ENCODE measurements at places on chromosomes 3 and 15.

DNA sequence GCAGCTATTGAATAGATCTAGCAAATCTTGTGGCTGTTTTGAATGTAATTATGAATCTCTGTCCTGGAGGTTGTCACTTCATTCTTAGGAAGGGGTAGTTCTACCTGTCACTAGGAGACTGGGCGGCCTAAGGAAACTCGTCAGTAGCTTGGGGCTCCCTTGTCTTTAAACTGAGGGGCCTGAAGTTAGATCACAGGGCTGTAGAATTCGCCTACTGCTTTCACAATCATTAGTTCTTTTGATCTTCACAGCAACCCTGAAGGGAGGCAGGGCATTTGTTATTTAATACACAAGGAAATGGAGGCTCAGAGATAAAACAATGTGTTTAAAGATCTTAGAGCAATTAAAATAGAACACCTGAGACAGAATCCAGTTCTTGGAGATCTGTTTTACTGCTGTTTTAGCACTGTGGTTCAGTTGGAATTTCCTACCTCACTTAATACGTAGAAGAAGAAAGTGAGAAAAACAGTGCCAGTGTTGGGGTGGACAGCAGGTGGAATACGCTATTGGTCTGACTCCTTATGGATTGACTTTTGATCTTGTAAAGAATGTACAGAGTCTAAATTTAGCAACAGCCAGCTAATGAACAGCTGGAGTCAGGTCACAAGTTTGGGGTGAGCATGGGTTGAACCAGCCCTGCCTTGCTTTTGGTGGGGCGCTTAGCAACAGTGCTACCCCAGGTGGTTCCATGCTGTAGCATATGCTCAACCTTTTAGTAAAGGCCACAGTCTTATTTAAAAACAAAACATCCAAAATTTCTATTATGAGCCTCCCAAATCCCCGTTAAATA, 71.4 kb upstream of the BHLHE40 start:
- DNase-seq = no peak

DNA sequence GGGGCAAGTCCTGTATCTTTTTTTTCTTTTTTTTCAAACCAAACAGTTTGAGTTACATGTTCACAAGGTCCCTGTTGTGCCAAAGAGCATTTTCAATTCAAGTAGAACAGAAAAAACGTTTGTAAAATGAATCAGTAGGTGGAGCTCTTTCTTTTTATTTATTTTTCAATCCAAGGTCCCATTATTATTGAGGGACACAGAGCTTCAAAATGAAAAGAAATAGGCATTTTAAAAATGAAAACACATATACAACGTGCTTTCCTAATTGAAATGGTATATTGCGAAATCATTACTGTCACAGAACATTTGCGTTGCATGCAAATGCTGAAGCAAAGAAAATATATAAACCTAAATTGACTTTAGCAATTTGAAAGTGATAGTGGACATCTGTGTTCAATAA, 711.0 kb downstream of the MECOM start:
- no peak for DNase-seq

DNA sequence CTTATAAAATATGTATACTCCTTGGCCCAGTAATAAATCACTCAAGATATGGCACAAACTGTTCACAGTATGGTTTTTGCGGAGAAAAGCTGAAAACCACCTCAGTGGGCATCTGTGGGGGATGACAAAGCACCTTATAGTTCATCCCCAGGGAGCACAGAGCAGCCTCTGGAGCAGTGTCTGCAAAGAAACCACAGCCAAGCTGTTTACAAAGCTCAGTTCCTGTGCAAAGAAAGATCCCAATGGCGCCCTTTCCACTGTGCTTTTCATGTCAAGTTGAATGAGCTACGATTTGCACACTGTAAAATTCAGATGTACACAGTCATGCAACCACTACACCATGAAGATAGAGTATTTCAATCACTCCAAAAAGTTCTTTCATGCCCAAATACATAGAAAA, 2.5 kb upstream of the EFCC1 start:
- DNase-seq = no peak

DNA sequence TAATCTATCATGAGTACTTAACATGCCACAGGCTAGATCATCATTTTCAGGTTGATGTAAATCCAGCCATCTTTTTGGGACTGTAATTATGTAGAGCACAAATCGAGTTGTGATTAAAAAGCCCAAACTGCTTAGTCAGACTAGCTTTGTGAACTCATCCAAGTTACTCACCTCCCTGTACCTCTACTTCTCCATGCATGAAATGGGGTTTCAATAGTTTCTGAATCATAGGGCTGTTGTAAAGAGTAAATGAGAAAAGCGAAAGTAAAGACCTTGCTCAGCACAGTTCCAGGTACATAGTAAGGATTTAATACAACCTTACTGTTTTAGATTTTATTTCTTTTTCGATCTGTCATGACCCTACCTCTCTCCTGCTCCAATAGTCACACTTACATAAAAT, 85.6 kb upstream of the GAP43 start:
- no peak for DNase-seq

- no peak for DNase-seq
Observed at GRCh38 chr3:128727485-128727884, 1.5 kb downstream of the RAB7A start.

DNA sequence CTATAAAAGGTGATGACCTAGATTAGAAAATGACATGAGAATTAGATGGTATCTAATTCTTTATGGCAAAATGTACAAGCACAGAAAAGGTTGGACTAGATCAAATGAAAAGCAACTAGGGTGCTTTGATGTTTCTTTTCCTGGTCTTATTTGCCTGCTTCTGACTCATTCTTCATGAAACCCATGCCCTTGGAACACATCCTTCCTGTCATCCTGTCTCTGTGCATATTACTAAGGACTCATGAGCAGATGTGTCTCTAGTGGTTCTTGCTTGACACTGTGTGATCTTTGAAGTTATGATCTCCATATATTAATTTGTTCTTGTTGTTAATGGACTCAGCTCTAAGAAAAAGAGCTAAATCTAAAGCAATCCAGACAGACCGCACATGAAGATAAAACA, 314.0 kb downstream of the ERC2 start:
- DNase-seq = no peak

GRCh38 chr3:9222049-9222448, 27.4 kb downstream of the SRGAP3 start:
- no peak for DNase-seq

DNA sequence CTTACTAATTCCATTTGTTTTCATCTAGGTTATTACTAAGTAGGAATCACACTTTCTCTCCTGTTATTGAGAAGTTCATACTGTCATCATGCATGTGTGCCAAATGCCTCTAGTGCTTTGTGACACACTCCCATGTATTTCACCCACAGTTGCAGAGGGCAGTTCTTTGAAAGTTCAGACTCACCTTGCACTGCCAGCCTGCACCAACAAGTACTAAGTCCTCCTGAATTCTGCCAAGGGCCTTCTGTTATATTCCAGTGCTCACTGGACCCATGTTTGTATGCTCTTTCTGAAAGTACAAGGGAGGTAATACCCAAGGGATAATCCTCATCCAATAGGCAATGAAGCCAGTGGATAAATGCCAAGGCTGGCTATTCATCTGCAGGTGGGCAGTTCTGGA, 136.6 kb upstream of the ARPP21 start:
- no peak for DNase-seq

GRCh38 chr3:69776289-69776688, 37.0 kb downstream of the MITF start:
- no peak for DNase-seq

GRCh38 chr3:71584394-71585011, 975 bp upstream of the FOXP1 start:
- no peak for DNase-seq

- DNase-seq = no peak
Observed at GRCh38 chr15:34133511-34133910, 31.6 kb downstream of the PGBD4 start.

GRCh38 chr3:25294169-25294805, 133.8 kb upstream of the RARB start:
- DNase-seq = no peak

GRCh38 chr3:77407441-77407840, 367.5 kb downstream of the ROBO2 start:
- DNase-seq = no peak

- no peak for DNase-seq
Observed at GRCh38 chr3:183188895-183189462, 26.4 kb upstream of the LAMP3 start.

GRCh38 chr3:51691021-51691420, 15.8 kb upstream of the GRM2 start:
- DNase-seq = no peak

- no peak for DNase-seq
Observed at GRCh38 chr3:28386049-28386448, 37.4 kb upstream of the AZI2 start.

- peak; percentile 19 for DNase-seq
Observed at GRCh38 chr15:89119489-89120478, 31.5 kb downstream of the ABHD2 start.

DNA sequence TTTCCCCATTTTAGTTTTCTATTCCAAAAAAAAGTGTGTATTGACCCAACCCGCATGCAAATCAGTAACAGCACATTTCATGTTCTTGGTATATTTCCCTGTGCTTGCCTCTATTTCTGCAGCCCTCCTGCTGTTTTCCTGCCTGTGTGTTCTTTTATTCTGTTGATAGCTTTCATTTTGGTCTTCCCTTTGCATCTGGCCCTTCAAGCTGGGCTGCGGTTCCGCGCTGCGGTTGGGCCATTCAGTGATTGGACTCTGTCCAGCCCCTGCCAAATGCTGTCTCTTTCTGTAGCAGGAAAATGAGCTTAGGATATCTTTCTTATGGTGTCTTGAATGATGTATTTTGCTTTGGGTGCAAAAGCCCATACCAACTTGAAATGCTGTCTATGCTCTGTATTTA, 49.9 kb downstream of the ZNF621 start:
- no peak for DNase-seq

DNA sequence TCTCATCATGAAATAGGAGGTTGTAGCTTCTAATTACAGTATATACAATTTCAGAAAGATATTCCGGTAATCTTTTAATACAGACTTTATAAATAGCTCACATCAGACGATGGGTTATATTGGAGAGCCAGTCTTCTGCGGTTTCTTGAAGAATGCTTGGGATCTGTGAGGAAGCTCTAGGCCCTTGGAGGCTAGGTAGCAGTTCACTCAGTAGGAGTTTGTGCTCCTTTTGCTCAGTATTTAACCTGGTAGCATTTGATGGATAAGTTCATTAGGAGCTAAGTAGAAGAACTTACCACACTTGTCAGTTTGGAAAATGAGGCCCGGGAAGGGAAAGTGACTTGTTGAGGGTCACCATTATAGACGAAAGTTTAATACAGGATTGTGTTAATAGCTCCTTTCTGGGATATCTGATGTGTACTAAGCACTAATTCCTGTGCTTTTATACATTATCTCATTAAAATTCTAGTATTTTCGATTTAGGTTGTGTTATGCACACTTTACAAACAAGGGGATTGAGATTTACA, 2.8 kb downstream of the FNDC3B start:
- peak; percentile 12 for DNase-seq

GRCh38 chr3:59606638-59607266, 556.9 kb upstream of the CFAP20DC start:
- DNase-seq = no peak

- no peak for DNase-seq
Observed at GRCh38 chr3:151796105-151796680, 17.7 kb upstream of the AADAC start.

DNA sequence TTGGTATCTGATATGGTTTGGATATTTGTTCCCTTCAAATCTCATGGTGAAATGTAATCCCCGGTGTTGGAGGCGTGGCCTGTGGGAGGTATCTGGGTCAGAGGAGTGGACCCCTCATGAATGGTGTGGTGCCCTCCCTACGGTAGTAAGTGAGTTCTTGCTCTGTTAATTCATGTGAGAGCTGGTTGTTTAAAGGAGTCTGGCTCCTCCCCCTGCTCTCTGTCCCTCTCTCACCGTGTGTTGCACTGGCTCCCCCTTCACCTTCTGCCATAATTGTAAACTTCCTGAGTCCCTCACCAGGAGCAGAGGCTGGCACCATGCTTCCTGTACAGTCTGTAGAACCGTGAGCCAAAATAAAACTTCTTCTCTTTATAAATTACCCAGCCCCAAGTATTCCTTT, 246.9 kb upstream of the AGTR1 start:
- no peak for DNase-seq

DNA sequence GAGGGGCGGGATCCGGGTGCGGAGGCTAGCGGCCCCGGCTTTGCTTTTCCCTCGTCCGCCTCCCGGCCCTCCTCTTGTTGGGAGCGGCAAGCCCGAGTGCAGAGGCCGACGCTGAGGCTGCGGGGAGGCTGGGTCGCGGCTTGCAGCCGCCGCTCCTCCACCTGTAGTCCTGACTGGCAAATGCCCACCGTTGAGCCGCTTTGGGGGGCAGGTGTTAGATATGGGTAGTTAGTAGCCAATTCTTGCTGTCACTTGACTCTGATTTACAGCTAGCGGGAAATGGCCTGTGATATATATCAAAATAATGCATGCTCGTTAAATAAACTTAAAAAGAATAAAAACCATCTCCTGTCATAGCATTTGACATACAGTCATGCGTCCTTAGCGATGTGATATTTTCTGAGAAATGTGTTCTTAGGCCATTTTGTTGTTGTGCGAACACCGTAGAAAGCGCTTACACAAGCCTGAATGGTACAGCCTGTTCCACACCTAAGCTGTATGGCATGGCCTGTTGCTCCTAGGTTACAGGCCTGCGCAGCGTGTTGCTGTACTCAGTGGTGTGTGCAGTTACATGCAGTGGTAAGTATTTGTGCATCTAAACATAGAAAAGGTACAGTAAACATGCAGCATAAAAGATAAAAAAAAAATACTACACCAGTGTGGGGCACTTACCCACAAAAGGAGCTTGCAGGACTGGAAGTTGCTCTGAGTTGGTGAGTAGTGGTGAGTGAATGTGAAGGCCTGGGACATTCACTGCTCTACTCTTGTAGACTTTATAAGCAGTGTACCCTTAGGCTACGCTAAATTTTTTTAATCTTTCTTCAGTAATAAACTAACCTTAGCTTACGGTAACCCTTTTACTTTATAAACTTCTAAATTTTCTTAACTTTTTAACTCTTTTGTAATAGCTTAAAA, 873 bp downstream of the CAPN7 start:
- DNase-seq = peak; percentile 38

- DNase-seq = no peak
Observed at GRCh38 chr3:14211621-14212020, 33.0 kb downstream of the LSM3 start.

GRCh38 chr15:74785194-74786032, 3.5 kb downstream of the CSK start:
- DNase-seq = no peak

GRCh38 chr3:170811515-170811914, 58.5 kb downstream of the RPL22L1 start:
- no peak for DNase-seq

DNA sequence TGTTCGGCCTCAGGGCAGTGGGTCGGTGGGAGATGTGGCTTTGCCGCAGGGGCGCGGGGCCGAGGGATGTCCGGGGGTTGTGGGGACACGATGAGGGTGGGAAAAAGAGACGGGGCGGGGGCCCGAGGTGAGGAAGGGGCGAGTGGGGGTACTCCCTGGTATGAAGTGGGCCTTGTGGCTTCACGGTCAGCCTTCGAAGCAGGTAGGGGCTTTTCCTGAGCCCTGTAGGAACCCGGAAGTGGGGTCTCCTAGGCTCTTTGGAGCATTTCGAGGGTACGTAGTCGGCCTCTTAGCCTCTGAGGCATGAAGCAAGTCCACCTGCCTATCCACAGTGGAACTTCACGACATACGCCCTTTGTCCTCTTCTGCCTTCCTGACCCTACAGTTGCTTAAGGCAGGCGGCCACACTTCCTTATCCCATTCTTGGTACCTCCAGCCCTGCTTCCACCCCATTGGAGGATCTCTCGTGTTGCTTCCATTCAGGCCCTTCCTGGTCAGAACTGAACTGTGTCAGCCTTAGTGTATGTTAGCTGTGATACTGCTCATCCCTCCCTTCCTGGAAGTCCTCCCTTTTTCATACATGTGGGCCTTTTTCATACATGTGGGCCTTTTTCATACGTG, 389 bp downstream of the ARPC4 start:
- DNase-seq = no peak

- DNase-seq = no peak
Observed at GRCh38 chr3:149608987-149609386, 48.8 kb downstream of the WWTR1 start.
